ENCODE measurements at places on chromosomes 5 and 9.

GRCh38 chr5:73649926-73650325 lies 23.9 kb downstream of the ARHGEF28 start:
- DNase-seq, result no peak

- no peak for DNase-seq
Measured at GRCh38 chr9:86073839-86074238, 25.5 kb downstream of the GOLM1 start.

DNA sequence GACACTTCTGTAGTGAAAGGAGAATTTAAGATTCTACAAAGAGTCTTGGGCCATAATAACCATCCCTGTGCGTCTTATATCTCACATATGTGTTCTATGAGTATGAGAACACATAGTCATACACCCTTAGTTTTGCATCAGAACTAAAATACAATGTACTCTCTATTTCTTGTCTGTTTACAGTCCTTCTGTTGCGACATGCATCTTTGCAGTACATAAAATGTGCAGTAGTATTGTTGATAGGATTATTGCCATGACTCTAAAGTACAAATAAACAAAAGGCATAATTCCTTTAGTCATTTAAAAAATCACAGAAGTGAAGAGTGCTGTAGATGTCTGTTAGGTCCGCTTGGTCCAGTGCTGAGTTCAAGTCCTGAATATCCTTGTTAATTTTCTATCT lies 201.9 kb downstream of the NR3C1 start:
- no peak for DNase-seq

- DNase-seq, result no peak
Measured at GRCh38 chr5:55856516-55857246, 5.5 kb downstream of the IL31RA start.

- DNase-seq, result no peak
Measured at GRCh38 chr5:115774684-115775083, 41.8 kb downstream of the CDO1 start.

DNA sequence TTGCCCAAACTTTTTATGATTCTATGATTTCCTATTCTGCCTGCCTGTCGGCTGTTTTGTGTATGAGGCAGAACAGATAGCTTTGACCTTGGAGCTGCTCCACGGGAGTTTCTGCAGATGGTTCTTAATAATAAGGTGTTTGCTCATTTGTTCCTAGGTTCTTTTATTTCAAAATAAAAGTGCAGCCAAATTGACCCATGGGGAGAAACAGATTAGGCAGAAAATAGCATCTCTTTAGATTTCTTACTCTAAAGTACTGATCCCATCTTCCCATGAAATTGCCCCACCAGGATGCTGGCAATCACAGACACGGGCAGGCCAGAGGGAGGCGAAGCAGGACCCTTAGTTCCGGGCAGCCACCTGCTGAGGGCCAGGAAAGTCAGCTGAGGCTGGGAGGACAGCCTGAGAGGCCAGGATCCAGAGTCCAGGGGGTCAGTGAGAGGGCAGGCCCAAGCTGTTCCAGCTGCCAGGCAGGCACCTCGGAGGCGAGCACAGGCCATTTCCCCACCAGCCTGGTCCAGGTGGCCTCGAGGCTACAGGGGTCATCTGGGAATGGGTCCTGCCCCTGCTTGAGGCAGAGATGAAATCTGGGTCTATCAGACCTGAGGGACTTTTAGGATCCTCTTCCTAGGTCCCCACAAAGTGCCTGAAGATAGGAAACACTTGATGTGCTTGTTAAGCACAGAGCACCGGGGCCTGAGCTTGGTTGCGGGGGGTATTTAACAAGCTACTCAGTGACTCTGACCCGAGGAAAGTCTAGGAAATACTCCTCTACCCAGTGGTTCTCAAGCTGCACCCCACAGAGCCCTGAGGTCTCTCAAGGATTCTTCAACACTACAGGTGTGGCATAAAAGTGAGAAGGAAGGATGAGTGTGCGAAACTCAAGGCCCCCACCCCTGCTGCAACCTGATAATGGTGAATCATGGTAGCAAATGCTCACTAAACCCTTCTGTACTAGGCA lies 145.4 kb downstream of the CMYA5 start:
- no peak for DNase-seq

DNA sequence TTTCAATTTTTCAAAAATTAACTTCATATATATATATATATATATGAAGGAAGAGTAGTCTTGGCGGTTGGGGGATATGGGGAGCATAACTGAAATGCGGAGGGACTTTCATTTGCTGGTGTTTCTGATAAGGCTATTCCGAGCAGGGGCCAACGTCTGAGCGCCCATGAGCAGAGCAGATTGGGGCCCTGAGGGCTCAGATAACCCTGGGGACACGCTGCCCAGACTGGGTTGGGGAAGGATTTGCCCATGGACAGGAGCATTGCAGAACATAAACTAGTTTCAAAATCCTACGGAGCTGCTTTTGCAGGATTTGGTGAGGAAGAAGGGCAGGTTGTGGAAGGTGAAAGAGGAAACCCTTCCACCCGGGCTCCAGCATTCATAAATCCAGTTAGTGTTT lies 240.2 kb downstream of the IRX1 start:
- no peak for DNase-seq

GRCh38 chr9:106467865-106468164 lies 395.2 kb upstream of the ZNF462 start:
- DNase-seq, result no peak

DNA sequence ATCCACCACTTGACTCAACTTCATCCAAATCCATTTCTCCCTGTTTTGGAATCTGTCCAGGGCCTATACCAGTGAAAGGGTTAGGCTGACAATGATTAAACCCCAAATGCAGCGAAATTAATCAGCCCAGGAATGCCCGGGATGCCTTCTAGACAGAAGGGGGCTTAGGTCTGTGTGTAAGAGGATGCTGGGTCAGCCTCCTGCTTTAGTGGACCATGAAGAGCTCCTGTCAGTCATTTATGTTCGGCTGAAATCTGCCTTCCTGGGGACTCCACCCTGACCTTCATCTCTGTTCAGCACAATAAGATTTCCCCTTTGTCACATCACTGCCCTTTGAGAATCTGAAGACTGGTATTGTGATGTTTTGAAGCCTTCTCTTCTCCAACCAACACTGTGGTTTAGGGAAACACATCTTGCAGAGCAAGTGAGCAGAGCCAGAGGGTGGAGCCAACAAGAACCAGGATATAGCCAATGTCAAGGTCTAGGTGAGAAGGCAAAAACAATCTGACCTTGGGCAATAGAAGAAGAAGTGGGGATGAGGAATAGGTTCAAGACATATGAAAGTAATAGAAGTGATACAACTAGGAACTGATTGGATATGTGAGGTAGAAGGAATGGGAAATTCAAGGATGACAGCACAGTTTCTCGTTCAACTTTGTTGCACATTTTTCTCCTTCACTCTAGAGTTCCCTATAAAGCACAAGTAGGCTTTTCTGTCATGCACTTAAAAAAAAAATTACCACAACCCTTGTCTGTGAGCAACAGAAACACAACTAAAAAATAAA lies 234.4 kb downstream of the ARHGAP26 start:
- no peak for DNase-seq

GRCh38 chr5:38367410-38367809 lies 109.1 kb downstream of the EGFLAM start:
- DNase-seq, result no peak

- DNase-seq, result no peak
Measured at GRCh38 chr5:101600614-101601013, 695.5 kb downstream of the SLCO4C1 start.

DNA sequence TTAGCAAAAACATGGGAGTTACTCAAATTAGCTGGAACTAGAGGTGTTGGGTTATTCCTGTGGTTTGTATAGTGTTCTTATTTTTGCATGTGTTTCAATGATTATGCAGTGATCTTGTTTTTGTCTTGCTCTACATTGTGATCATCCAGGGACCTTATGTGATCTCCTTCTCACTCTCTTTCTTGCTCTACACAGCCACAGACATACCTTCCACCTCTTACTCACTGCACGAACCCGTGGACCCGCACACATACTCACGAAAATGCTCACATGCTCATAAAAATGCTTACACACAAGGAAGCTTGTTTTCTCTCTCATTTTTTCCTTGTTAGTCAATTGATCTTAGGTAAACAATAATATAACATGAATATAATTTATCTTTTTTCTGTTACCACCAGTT lies 187.1 kb downstream of the KDM4C start:
- no peak for DNase-seq

DNA sequence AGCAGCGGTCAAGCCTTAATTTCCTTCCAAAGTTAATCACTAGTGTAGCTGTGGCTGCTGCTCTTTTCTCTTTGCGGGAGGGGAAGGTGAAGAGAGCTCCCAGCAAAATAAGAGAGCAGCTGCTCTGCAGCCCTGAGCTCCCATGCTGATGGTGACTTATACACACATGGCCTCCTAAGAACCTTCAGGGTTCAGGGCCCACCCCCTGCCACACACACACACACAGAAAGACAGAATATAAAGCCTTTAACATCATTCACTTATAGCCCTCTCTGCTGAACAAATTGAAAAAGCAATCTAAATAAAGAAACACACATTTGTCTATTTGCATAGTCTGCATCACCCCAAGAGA lies 43.6 kb downstream of the GAS1 start:
- no peak for DNase-seq

GRCh38 chr5:180336234-180337020 lies 16.7 kb downstream of the GFPT2 start:
- DNase-seq, result no peak

DNA sequence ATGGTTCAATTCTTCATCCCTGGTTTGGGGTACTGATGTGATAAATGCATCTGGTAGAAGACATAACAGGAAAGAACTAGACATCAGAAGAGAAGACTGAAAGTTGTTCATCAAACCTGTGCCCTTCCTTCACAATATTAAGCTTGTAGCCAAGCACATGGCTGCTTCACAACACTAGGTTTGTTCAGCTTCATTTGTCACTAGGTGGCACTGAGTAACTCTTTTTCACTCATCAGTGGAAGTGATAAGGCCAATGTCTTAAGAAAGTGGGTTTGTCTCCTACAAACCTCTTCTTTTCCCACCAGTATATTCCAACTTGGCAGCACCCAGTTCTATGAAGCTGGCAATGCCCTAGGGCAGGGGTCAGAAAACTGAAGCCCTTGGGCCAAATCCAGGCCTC lies 26.9 kb downstream of the ZNF484 start:
- DNase-seq, result no peak

DNA sequence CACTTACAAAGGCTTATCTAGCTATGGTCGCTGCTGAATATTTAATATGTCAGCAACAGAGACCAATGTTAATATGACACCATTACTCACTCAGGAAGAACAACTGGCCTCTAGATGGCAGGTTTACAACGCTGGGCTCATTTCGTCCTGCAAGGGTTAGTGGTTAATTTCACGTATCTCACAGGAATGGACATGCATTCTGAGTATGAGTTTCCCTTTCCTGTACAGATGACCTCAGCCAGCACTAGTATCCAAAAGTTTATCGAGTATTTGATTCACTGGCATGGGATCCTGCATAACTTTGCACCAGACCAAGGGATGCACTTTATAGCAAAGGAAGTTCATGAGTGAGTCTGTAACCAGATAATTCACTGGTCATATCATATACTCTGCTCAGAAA lies 8.7 kb upstream of the TRPC7 start:
- DNase-seq, result no peak

GRCh38 chr9:69667306-69667705 lies 4.9 kb downstream of the APBA1 start:
- DNase-seq, result no peak

DNA sequence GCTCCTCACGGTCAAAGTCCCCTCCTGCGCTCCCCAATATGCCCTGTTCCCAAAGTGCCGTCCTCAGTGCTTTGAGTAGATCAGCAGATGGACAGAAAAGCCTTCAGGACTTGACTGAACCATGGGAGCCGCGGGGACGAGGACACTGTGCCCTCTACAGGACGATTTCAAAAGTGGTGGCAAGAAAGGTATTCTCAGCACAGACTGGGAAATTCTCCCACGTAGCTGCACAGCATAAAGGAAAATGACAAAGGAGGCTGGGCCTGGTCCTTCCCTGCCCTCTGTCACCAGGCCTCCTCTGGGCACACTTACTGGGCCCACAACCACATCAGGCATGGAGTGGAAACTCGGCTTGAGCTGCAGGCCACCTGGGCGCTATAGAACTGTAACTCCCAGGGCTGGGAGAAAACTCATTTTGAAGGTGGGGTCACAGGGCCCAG lies 16.7 kb upstream of the MTMR12 start:
- peak; percentile 71 for DNase-seq

DNA sequence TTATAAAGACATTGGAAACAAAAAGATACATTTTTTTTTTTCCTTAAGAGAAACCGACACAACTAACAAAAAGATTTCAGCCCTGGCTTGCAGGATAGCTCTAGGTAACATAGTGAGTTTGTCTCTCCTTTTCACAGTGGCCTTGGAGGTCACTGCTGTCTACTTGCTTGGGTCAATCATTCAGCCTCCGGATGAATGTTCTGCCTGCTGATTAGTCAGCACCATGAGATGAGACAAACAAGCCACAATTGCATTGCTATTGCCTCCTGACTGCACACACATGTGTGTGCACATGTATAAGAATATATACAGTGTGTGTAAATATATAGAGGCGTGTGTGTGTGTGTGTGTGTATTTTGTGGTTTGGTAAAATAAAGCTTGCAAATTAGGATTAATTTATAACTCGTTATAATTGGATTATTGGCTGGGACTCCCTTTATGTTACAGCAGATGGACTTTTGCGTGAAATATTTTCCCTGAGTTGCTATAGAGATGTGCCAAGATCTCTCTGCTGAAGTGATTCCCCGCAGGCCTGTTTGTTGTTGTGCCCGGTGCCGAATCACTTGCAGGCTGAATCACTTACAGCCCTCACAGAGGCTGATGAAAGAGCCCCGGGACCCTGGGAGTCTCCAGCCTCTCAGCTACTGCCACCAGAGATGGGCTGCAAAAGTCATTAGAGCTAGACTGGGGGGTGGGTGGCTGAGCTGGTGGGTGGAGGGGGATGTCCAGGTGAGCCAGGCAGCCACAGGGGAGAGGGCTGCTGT lies 161.2 kb downstream of the FGF18 start:
- DNase-seq, result no peak

GRCh38 chr9:96270236-96270744 lies 31.7 kb downstream of the HSD17B3 start:
- DNase-seq, result no peak

- no peak for DNase-seq
Measured at GRCh38 chr5:53030893-53031292, 41.7 kb downstream of the ITGA2 start.

DNA sequence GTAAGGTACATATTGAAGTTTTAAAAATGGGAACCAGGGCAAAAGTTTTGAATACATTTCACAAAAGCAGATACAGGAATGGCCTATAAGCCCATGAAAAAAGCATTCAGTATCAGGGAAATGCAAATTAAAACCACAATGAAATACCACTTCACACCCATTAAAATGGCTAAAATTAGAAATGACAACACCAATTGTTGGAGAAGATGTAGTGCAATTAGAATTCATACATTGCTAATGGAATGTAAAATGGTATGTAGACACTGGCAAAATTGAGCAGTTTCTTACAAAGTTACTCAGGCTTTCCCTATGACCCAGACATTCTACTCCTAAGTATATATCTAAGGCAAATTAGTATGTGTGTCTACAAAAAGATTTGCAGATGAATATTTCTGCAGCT lies 34.2 kb downstream of the CDC14B start:
- DNase-seq, result no peak

- DNase-seq, result no peak
Measured at GRCh38 chr5:6743161-6743560, 29.9 kb downstream of the TENT4A start.

- DNase-seq, result no peak
Measured at GRCh38 chr5:23169660-23170416, 316.7 kb upstream of the CDH12 start.

- DNase-seq, result no peak
Measured at GRCh38 chr5:85132269-85132668, 747.6 kb upstream of the EDIL3 start.

Measured in breast epithelium (tissue), 4 donors.